GM18507 (cell line): ENCODE measurements at places on chromosomes 13 and 19.

- DNase-seq = no peak
Measured at GRCh38 chr13:76687467-76687866, 198.7 kb downstream of the KCTD12 start.

DNA sequence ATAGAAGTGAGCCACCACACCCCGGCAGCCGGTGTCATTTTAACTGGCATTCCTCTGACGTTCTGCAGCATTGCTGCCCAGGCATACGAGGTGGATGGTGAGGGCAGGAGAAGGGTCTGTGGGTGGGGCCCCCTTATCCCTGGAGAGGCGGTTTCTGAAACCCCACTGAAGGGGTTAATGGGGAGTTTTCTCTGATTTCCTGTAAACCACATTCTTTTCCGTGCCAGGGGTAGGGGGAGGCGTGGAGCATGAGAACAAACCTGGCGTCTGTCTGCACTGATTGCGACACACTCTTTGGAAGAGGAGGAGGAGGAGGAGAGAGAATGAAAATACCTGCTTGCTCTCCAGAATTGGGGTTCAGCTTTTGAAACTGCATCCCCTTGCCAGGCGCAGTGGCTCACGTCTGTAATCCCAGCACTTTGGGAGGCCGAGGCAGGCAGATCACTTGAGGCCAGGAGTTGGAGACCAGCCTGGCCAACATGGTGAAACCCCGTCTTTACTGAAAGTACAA lies 2.7 kb upstream of the C3 start:
- DNase-seq = no peak

GRCh38 chr13:31968473-31968872 lies 63.1 kb upstream of the FRY start:
- DNase-seq = no peak

DNA sequence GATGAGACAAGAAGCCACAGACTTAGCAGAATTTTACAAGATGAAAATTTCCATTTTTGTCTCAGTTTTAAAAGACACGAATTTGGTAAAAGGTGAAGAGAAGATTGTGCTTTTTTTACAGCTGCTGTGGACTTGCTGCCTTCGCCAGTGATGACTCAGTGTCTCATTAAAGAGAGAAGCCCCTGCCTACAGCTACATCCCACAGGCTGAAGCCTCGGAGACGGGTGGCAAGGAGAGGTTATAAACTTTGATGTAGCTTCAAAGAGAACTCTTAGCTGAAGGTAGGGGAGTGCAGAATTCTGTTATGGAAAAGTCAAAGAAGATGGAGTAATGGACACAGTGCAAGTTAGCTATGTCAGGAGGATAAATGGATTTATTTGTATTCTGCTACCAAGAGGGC lies 683.4 kb upstream of the ARGLU1 start:
- no peak for DNase-seq

GRCh38 chr19:24069905-24070657 lies 16.9 kb upstream of the ZNF254 start:
- DNase-seq = no peak

GRCh38 chr13:75936791-75937190 lies 300.7 kb downstream of the LMO7 start:
- DNase-seq = no peak

DNA sequence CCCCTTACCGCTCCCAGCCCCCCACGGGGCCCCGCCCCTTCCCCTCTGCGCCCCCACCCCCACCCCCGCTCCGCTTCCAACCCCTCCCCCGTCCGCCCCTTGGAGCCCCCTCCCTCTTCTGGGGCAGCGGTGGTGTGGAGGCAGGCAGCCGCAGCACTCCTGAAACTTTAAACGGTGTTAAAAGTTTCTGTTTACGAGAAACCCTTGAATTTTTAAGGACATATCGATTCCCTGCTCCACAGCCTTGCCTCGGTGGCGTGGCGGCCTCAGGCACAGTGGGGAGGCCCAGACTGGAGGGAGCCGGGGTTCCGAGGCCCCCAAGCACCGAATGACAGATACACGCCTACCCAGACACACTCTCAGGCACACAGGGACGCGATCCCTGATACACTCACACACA lies 4.8 kb upstream of the NFIX start:
- DNase-seq = no peak

- no peak for DNase-seq
Measured at GRCh38 chr13:40943073-40943472, 76.0 kb downstream of the ELF1 start.

- no peak for DNase-seq
Measured at GRCh38 chr13:59450229-59450628, 713.5 kb downstream of the DIAPH3 start.

GRCh38 chr13:75391432-75392100 lies 90.4 kb downstream of the TBC1D4 start:
- DNase-seq = no peak

GRCh38 chr13:36158611-36159010 lies 27.4 kb upstream of the DCLK1 start:
- DNase-seq = no peak

GRCh38 chr13:41596190-41596589 lies 138.8 kb downstream of the RGCC start:
- DNase-seq = no peak

DNA sequence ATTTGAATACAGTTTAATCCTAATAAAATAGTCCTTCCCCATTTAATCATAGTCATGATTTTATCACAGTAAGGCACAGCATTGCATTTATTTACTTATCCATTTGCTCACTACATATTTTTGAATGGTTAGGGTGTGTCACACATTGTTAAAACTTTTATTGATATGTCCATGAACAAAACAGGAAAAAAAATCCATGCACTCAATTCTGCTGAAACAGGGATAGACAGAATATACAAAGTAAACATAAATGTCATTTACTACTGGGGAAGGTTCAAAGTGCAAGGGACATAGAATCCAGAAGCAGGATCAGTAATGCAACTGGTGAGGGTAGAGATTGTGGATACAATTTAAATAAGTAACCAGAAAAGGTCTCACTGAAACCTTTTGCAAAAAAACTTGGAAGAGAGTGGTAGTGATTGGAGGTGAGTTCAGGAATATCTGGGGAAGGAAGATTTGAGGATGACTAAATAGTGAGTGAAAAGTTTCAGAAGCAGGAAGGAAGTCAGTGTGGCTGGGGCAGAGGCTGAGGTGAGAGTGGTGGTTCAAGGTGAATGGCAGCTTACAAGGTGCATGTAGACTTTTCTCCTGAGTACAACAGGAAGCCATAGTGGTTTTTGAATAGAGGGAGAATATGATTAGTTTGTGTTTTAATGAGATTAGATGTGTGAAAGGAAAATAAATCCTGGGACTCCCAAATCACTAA lies 387.2 kb upstream of the ATXN8OS start:
- no peak for DNase-seq

DNA sequence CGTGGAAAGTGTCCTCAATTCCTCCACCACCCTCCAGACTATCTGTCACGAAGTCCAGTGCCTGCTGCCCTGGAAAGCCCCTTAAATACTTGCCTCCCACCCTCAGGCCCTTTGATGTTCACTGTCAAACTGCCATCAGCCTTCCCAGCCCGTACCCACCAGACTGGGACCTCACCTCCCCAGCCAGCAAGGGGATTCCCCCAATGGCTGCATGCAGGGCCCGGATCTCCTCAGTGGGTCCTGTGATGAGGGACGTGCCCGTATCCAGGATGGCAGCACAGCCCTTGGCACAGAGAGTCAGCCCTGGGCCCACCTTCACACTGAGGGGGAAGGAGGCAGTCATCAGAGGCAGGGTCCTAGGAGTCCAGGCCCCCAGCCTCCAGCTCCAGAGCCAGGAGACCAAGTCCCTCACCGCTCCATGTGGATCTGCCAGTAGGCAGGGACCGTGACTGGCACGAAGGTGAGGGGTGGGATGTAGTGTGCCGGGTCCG lies 6.1 kb downstream of the NAPSA start:
- no peak for DNase-seq

- no peak for DNase-seq
Measured at GRCh38 chr13:35744566-35745178, 268.2 kb upstream of the MAB21L1 start.

- no peak for DNase-seq
Measured at GRCh38 chr13:95155093-95155492, 146.2 kb downstream of the ABCC4 start.

DNA sequence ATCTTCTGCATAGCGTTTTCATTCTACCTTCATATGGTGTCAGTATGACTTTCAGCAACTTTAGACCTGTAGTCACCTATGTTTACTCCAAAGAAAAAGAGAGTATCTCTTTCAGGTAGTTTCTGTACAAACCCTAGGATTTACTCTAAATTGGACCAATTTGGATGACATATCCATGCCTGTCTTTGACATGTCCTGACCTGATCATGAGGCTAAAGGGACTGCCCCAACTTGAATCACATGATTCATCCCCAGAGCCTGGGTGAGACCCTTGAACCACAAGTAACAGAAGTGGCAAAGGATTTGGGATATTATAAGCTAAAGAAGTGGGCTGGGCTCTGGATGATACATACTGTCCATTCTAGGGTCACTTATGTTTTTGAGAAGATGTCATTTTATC lies 124.5 kb upstream of the CSNK1A1L start:
- no peak for DNase-seq

DNA sequence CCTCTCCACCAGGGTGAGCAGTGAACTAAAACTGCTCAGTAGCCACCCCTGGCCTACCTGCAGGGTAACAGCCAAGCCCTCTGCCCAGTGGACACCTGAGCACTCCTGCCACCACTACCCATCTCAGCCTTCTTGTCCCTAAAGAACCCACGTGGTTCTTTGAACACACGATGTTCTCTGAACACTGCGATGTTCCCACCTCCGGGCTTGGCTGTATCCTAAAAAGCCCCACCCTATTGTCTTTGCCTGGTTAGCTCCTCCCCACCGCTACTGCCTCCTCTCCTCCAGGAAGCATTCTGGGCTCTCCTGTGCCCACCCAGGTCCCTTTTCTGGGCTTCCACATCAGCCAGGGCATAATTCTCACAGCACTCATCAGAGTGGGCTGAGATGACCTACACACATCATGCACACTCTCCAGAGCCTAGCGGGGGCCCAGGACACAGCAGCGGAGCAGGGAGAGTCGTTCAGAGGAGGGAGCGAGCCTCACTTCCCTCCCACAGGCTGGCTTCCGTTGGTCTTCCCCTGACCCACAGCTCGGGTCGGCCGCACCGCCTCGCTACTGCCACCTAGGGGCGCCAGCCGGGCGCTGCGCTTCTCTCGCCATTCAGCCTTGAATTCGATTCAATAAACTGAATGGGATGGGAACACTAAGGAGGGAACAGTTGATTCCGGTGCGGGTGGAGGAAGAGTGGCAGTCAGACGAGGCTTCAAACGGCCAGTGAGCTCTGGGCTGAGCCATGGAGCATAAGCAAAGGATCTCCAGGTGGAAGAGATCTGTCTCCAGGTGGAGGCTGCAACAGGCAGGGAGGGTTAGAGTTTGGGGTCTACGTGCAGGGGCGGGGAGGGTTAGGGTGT lies 3.2 kb downstream of the ELAVL1 start:
- DNase-seq = peak; percentile 75
